CD4-positive, alpha-beta memory T cell (primary cell): ENCODE measurements at places on chromosomes 5 and 9. TPM values are rescaled to one million over a fixed set of nuclear protein-coding genes. Genes with fewer than 3 reads are reported as not detected.

The CETN3 gene
- total RNA-seq = 15.9 TPM

The GCNT1 gene
- total RNA-seq = 5.8 TPM

The ALDH7A1 gene
- 1.3 TPM for total RNA-seq

- H3K4me3 ChIP-seq = no peak overlapping the region
- no peaks in the 10 kb centered on the region for H3K36me3 ChIP-seq
These were observed 66.8 kb downstream of the BOD1 start for GRCh38 chr5:173549644-173550043.

DNA sequence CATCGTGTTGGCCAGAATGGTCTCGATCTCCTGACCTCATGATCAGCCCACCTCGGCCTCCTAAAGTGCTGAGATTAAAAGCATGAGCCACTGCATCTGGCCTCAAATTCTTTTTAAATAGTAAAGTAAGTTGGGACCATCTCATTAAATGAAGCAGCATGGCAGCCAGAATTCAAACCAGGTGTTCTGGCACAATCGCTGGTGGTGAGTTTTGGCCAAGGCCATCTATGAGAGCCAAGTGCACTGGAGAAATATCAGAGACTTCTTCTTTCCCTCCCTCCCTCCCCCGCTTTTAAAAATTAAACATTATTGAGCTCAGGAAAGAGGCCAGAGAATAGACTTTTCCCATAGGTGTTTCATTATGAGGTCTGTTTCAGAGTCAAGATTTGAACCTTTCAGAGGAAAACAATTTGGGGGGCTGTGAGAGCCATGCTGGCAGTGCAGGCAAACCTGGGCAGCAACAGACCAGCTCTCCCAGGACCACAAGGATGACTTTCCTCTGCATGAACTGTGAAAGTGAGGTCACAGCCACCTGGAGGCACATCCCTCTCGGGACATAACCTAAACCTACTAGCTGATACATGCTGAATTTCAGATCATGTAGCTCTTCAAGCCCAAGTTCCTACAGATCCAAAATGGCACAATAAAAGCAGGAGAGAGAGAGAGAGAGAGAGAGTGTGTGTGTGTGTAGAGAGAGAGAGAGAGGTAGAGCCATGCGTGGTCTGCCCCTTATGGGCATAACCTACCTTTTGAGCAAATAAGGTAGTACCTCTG lies 94.6 kb upstream of the DMRT1 start:
- DNase-seq = no peak
- no peak overlapping the region for H3K4me3 ChIP-seq
- no peaks in the 10 kb centered on the region for H3K27me3 ChIP-seq
- no peak overlapping the region for H3K27ac ChIP-seq
- H3K36me3 ChIP-seq = no peaks in the 10 kb centered on the region
- peaks cover 37% of the 10 kb centered on the region for H3K4me1 ChIP-seq

GRCh38 chr5:172175263-172175719 lies 12.7 kb downstream of the STK10 start:
- peak; percentile 89 for DNase-seq
- H3K36me3 ChIP-seq = peaks cover 5% of the 10 kb centered on the region
- H3K27me3 ChIP-seq = no peaks in the 10 kb centered on the region

DNA sequence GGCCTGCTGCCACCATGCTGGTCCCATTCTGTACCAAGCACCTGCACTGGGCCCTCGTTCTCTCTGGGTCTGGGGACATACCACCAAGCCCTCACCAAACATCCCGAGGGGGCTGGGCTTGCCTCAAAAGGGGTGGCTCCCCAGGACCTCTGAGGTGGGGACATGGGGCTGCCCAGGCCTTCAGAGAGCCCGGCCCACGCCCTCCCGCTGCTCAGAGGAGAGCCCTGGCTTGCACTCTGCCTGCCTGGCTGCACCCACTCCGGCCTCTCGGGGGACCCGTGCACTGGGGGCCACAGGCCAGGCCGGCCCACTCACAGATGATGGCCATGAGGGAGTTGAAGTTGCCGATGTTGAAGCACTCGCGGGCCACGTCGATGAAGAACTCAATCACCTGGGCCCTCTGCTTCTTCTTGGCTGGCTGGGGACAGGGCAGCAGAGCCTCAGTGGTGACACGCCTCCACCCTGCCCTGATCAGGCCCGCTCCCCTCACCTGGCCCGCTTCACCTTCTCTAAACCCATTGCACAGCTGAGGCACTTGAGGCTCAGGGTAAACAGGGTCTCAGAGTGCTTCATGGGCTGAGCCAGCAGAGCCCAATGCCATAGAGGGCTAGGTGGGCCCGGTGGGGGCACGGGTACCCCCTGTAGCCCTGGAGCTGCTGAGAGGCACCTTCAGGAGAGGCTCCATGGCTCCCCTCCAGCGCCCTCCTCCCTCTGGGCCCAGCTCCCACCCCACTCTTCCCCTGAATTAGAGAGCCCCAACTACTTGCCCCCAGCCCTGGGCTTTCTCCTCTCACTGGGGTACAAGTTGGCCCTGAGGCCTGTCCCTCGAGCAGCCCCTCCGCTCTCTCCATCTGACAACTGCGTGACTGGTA lies 47.7 kb upstream of the RNF130 start:
- no peaks in the 10 kb centered on the region for H3K4me1 ChIP-seq
- H3K36me3 ChIP-seq = no peaks in the 10 kb centered on the region
- H3K27ac ChIP-seq = no peak overlapping the region
- H3K4me3 ChIP-seq = no peak overlapping the region
- DNase-seq = no peak

- no peak overlapping the region for H3K27ac ChIP-seq
- no peak for DNase-seq
- H3K36me3 ChIP-seq = no peaks in the 10 kb centered on the region
- no peaks in the 10 kb centered on the region for H3K27me3 ChIP-seq
These were observed 111.8 kb upstream of the IER5L start for GRCh38 chr9:129289883-129290282.

- H3K27ac ChIP-seq = peak overlapping the region; percentile 67
- H3K4me1 ChIP-seq = peaks cover 34% of the 10 kb centered on the region
- no peak for DNase-seq
- H3K27me3 ChIP-seq = no peaks in the 10 kb centered on the region
- H3K36me3 ChIP-seq = peaks cover 5% of the 10 kb centered on the region
- H3K4me3 ChIP-seq = no peak overlapping the region
These were observed 950 bp upstream of the MSH3 start for GRCh38 chr5:80653502-80653901.

GRCh38 chr5:17132444-17133083 lies 84.9 kb upstream of the BASP1 start:
- H3K4me1 ChIP-seq = no peaks in the 10 kb centered on the region
- H3K27ac ChIP-seq = no peak overlapping the region
- no peaks in the 10 kb centered on the region for H3K27me3 ChIP-seq
- no peak overlapping the region for H3K4me3 ChIP-seq

- H3K4me3 ChIP-seq = no peak overlapping the region
- no peaks in the 10 kb centered on the region for H3K36me3 ChIP-seq
- H3K27ac ChIP-seq = no peak overlapping the region
These were observed 73.0 kb downstream of the OSTF1 start for GRCh38 chr9:75161116-75161857.

DNA sequence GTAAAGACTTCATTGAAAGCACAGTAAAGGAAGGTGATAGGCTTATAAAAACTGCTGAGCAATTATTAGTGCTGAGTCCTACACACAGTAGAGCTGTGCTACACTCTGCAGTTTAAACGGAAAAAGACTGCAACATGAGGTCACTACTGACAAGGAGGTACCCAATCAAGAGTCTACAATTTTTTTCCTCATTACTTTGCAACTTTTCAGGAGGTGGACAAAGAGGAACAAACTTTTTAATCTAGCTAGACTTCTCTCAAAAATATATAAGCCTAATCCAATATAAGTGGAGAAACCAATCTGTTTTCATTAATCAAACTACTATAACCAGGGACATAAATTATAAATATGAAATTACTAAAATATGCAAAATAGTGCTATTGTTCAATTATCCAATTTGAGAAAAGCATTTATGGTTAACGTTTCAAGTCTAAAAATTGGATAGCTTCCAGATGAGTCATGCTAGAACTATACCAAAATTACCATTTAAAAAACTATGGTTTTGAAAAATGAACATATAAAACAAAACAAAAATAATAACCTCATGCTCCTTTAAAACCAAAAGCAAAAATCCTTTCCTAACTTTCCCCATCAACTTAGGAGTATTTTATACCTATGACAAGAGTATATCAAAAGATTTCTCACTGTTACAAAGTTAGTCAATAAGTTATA lies 37.7 kb downstream of the FAM13B start:
- H3K27ac ChIP-seq = no peak overlapping the region
- no peak overlapping the region for H3K4me3 ChIP-seq
- peaks cover 6% of the 10 kb centered on the region for H3K36me3 ChIP-seq
- H3K4me1 ChIP-seq = peaks cover 5% of the 10 kb centered on the region
- no peak for DNase-seq
- H3K27me3 ChIP-seq = no peaks in the 10 kb centered on the region

DNA sequence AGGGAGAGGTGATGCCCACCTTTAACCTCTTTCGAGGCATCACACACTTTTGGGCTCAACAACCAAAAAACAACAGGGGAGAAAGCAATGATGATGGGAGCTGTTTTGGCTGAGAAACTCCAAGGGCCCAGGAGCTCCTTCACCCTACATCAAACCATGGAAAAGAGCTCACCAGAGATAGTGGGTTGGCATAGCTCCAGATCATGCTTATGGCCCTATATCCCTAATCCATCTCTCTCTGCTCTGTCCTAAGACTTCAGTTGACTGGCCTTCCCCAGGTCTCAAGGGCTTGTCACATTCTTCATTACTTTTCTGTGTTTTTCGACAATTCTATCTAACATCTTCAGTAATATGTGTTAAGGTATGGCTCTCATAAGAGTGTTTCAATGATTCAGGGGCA lies 5.7 kb upstream of the CTSL start:
- no peaks in the 10 kb centered on the region for H3K27me3 ChIP-seq
- no peak for DNase-seq
- no peak overlapping the region for H3K4me3 ChIP-seq
- no peaks in the 10 kb centered on the region for H3K36me3 ChIP-seq
- H3K27ac ChIP-seq = no peak overlapping the region

- no peaks in the 10 kb centered on the region for H3K27me3 ChIP-seq
- H3K4me3 ChIP-seq = no peak overlapping the region
- H3K27ac ChIP-seq = no peak overlapping the region
- H3K4me1 ChIP-seq = no peaks in the 10 kb centered on the region
- DNase-seq = no peak
- no peaks in the 10 kb centered on the region for H3K36me3 ChIP-seq
These were observed 7.6 kb downstream of the IFNB1 start for GRCh38 chr9:21070171-21070571.

GRCh38 chr5:89097103-89097502 lies 214.1 kb upstream of the MEF2C start:
- H3K4me1 ChIP-seq = no peaks in the 10 kb centered on the region
- H3K36me3 ChIP-seq = no peaks in the 10 kb centered on the region
- no peaks in the 10 kb centered on the region for H3K27me3 ChIP-seq

GRCh38 chr5:103234239-103234975 lies 24.2 kb upstream of the MACIR start:
- no peak for DNase-seq
- H3K27me3 ChIP-seq = no peaks in the 10 kb centered on the region
- H3K36me3 ChIP-seq = no peaks in the 10 kb centered on the region
- no peak overlapping the region for H3K27ac ChIP-seq

DNA sequence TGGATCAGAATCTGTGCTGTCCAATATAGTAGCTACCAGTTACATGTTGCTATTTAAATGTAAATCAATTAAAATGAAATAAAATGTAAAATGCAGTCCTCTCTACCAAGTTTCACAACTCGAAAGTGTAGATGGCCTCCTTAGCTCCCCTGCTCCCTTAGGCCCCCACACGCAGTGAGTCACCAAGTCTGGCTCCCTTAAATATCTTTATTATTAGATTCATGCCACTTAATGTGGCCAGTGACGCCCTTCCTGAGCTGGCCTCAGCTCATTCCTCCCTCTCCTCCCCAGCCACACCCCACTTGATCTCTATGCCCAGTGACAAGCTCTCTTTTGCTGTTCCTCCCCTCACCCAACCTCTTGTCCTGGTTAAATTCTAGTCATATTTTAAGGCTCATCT lies 88.4 kb upstream of the DNAH5 start:
- no peak overlapping the region for H3K27ac ChIP-seq
- H3K27me3 ChIP-seq = no peaks in the 10 kb centered on the region
- no peaks in the 10 kb centered on the region for H3K4me1 ChIP-seq
- no peak overlapping the region for H3K4me3 ChIP-seq
- H3K36me3 ChIP-seq = no peaks in the 10 kb centered on the region
- DNase-seq = no peak
